ENCODE measurements at places on chromosomes 3 and 15.
A peak's percentile ranks its signal among the peaks of the same experiment; 100 is the strongest.

DNA sequence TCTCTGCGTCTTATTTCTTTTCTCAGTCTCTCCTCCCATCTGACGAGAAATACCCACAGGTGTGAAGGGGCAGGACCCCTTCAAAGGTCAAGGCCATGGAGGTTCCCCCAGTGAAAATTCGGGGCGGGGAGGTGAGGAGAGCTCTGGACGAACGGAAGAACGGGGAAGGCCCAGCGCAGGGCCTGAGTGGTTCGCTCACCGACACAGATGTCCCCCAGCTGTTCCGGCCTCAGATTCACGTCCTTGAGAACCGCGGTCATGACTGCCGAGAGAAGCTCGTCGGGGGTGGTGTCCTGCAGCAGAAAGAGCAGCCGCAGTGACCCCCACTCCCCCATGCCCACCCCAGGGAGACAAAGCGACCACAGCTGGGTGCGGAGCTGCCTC, 542 bp downstream of the ACAA1 start:
- peak; percentile 54 for DNase-seq

DNA sequence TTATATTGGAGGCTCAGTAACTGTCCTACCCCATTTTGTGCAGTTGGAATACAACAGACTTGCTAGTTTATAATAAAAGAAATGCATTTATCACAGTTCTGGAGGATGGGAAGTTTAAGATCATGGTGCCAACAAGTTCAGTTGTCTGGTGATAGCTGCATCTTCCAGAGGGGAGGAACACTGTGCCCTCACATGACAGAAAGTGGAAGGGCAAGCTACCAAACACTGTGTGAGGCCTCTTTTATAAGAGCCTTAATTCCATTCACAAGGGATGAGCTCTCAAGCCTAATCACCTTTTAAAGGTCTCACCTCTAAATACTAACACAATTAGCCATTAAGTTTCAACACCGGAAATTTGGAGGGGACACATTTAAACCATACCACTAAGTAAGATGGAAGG, 1073.9 kb downstream of the PLOD2 start:
- DNase-seq, result no peak

- DNase-seq, result no peak
Observed at GRCh38 chr15:75107908-75108838, 84.8 kb downstream of the PPCDC start.

- DNase-seq, result no peak
Observed at GRCh38 chr15:88810446-88810845, 7.2 kb downstream of the ACAN start.

GRCh38 chr3:16052964-16053363, 121.5 kb upstream of the GALNT15 start:
- no peak for DNase-seq

DNA sequence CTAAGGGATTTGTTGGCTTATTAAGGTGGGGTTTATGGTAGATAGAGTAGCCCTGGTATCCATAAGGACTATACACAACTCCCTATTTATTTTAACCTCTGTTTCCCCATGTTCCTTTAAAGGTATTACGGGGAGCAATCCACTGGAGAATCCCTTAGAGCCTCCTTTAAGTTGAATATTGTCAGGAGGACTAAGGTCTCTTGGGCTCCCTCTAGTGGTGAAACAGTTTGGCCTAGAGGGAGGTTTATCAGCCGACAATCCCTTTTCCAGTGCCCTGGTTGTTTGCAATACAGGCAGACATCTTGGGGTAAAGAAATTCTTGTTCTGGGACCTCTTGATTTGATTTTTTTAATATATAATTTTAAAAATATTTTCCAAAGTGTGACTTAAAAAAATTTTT, 12.9 kb downstream of the OPA1 start:
- peak; percentile 28 for DNase-seq

GRCh38 chr15:79439236-79439635, 7.1 kb downstream of the MINAR1 start:
- DNase-seq, result no peak

- no peak for DNase-seq
Observed at GRCh38 chr15:69902414-69903062, 195.2 kb downstream of the TLE3 start.

GRCh38 chr3:79869461-79870312, 101.9 kb upstream of the ROBO1 start:
- DNase-seq, result no peak

GRCh38 chr15:67134871-67135492, 69.6 kb downstream of the SMAD3 start:
- no peak for DNase-seq

DNA sequence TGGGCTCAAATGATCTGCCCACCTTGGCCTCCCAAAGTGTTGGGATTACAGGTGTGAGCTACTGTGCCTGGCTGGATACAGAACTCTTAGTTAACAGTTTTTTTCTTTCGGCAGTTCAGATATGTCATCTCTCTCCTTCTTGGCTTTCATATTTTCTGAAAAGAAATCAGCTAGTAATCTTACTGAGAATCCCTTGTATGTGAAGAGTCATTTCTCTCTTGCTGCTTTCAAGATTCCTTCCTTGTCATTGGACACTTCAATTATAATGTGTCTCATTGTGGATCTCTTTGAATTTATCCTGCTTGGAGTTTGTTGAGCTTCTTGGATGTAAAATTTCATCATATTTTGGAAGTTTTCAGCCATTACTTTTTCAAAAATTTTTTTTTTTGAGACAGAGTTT, 17.0 kb downstream of the TRIM69 start:
- DNase-seq, result no peak

DNA sequence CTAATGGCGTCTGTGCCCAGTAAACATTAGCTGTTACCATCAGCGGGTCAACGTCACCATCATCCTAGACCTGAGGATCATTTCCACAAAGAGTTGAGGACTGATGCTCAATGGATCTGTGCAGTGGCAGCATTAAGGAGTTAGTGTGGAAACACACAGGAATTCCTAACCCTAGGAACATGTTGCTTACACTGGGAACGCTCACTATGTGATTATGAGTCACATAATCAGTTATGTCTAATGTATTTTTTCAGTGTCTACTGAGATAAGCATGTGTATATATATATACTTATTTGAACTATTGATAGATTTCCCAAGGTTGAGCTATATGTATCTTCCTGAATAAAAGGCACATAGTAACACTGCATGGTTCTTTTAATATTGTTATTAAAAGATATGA, 19.0 kb downstream of the ARNT2 start:
- no peak for DNase-seq

GRCh38 chr3:55902221-55902900, 415.3 kb upstream of the WNT5A start:
- no peak for DNase-seq

DNA sequence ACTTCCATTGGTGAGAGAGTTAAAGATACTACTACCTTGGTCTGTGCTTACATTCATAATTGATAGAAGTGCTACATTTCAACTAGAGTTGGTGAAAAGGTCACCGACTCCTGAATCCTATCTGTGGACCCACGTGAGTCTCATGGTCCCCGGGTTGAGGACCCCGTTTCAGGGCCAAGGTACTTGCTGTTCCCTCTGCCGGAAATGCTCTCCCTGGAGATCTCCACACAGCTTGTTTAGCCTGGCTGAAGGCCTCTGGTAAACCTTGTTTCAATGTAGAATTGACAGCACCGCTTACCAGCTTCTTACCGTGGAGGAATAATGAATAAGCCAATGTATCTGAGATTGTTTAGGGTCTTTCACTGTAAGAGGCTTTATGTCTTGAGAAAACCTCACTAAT, 226.0 kb upstream of the GOLGA6L4 start:
- DNase-seq, result no peak

DNA sequence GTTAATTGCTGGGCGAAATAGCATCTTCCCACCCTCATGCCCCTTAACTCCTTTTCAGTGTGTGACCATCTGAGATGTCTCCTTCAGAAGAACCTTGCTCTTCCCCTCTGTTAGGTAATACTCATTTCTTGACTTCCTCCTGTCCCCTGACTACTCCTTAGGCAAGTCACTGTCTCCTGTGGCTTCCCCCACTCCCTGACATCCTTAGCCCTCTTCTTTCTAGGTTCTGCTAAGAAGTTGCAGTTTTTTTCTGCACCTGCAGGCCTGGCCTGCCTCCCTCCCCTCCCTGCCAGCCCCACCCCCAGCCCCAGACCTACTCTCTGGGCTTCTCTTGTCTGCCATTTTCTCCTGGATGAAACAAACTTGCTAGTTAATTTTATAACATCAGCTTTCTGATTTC, 15.2 kb upstream of the EID1 start:
- DNase-seq, result no peak

GRCh38 chr3:40649346-40649745, 124.6 kb downstream of the ZNF621 start:
- no peak for DNase-seq

All from glutamatergic neuron (in vitro differentiated cells).